ENCODE measurements at places on chromosomes 3 and 15.

DNA sequence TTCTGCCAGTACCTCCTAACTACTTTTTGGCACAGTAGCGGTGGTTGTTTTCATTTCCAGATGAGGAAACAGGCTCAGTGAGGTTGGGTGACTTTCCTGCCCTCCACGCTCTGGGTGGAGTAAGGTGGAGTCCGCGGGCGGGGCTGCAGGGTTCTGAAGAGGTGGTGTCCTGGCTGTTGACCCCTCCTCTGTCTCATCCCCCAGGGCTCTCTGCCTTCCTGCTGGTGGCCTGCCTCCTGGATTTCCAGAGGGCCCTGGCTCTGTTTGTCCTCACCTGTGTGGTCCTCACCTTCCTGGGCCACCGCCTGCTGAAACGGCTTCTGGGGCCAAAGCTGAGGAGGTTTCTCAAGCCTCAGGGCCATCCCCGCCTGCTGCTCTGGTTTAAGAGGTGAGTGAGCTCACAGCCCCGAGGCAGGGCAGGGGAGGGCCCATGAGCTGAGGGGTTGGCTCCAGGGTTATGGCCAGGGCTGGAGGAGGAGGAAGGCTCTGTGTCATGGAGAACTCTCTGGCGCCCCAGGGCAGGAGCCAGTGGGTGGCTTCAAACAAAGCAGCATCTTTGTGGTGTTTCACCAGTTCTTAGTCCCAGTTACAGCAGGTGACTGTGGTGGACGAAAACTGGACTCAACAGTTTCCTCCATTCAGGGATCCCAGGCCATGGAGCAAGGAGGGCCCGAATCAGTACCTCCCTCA is 10.4 kb downstream of the SLC28A1 start:
- DNase-seq, result no peak

DNA sequence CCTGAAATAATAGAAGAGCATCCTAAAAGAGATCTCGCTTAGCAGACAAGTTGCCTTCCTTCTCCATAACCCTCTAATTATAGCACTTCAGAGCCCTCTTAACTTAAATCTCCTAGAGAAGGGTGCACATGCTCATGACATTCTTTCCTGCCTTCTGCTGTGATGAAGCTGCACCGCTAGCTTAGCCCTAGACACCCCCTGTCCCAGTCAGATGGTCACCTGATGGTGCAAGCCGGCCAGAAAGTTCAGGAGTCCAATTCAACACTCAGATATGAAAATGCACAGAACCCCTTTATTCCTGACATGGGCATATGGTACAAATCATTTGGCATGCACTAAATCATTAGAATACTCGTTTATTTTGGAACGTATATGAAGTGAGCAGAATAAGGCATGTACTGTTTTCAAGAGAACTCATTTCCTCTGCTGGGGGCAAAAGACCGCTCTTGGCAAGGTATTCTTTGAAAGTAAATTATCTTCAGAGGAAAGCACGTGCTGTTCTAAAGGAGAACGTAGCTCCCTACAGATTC is 420.4 kb upstream of the PROK2 start:
- DNase-seq, result no peak

- DNase-seq, result no peak
Observed at GRCh38 chr15:86762874-86763273, 683.2 kb downstream of the AGBL1 start.

- no peak for DNase-seq
Observed at GRCh38 chr3:64047787-64048186, 24.5 kb upstream of the PSMD6 start.

DNA sequence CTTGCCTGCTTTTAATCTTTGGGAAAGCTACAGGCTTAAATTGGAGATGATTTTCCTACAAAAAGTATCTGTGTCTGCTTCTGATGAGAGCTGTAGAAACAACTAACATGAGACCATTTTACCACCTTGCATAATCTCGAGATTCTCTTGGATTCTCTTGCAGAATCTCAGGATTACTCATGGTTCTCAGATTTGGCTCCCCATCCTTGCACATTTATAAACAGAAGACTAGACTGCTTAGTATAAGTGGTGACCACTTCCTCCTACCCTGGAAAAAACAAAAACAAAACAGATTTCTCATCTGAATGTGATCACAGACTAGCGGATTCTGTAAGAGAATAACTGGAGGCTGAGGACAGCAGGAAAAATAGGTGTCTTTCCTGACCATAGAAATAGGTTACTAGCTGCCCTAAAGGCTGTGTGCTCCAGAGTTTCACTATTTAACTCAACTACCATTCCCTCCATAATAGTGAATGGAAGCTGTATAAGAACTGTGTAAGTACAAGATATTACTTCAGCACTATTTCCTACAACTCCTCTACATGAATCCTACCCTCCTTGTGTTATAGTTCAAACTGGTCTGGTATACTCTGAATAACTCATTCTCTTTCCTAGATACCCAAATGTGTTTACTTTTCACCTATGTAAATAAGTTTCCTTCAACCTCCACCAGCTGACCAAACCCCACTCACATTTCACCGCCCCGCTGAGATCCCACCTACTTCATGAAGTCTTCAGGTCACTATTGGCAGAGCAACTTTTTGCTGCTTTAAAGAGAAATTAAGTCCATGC is 122.2 kb upstream of the C2CD4B start:
- peak; percentile 5 for DNase-seq

GRCh38 chr15:49832511-49832910 is 211.7 kb downstream of the DTWD1 start:
- DNase-seq, result no peak

DNA sequence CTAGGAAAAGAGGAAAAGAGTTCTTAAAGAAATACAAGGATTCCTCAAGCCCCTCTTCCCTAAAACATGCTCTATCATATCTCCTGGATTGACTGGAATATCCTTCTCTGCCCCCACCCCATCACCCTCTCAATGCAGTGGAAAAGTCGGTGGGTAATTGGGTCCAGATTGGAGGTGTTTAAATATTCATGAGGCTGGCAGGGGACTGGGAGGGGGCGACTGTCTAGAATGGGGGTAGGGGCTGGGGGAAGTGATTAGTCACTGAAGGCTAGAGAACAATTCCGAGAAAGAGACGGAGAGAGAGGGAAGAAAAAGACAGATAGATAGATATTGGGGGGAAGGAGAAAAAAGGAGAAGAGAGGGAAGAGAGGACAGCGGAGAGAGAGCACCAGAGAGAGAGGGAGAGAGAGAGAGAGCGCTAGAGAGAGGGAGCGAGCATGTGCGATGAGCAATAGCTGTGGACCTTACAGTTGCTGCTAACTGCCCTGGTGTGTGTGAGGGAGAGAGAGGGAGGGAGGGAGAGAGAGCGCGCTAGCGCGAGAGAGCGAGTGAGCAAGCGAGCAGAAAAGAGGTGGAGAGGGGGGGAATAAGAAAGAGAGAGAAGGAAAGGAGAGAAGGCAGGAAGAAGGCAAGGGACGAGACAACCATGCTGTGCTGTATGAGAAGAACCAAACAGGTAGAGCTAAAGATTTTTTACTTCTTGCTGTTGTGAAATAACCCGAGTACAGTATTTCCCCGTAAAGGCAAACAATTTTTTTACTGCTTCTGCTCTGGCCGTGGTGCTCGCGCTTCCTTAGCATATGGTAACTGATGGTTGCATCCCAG is at the start of gene GAP43:
Gene GAP43 (plus strand): TSS at position 467 of the 825 bp plus-strand sequence. CDS start 180 bp downstream, at position 647.
- DNase-seq, result peak; percentile 35

GRCh38 chr15:78617076-78617475 is 3.7 kb downstream of the CHRNA3 start:
- no peak for DNase-seq

- no peak for DNase-seq
Observed at GRCh38 chr15:72916897-72917296, 133.3 kb upstream of the ADPGK start.

- no peak for DNase-seq
Observed at GRCh38 chr3:170724599-170725280, 138.9 kb upstream of the SLC7A14 start.

GRCh38 chr3:120077731-120078130 is 16.5 kb downstream of the GSK3B start:
- no peak for DNase-seq

DNA sequence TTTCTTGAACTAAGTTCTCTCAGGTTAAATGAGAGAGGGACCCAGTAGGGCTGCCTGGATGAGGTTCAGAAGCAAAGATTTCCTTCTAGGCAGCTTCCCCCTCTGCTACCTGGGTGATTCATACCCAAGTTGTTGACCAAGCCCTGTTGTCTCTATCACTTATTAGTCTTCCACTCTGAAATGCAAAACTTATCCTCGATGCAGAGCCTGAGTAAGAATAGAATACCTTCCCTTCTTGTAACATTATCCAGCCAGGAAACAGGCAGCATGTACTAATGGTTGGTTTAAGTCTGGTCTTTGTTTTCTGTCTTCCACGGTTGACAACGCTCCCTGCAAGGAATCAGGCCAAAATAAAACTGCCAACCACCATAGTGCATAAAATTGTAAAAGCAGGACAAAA is 377.3 kb downstream of the MECOM start:
- no peak for DNase-seq

GRCh38 chr15:73388256-73388781 is 19.6 kb upstream of the HCN4 start:
- DNase-seq, result no peak

GRCh38 chr15:74243431-74243830 is 7.3 kb downstream of the CCDC33 start:
- no peak for DNase-seq

DNA sequence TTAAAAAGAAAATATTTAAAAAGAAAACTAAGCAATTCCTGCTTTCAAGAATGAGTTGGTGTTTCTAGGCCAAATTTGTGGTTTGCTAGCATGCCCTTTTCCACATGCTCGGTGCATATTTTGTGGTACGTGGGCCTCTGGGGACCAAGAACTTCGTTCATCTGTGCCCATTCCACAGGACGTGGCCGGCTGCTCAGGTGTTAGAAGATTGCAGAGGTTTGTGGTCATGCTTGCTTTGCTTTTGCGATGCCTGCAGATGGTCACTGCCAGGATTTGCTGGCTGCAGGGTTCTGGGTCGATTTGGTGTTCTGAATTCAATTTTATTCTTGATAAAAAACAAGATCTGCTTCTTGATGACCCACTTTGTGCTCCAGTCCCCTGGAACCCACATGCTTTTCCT is 7.5 kb downstream of the PSTPIP1 start:
- DNase-seq, result no peak

DNA sequence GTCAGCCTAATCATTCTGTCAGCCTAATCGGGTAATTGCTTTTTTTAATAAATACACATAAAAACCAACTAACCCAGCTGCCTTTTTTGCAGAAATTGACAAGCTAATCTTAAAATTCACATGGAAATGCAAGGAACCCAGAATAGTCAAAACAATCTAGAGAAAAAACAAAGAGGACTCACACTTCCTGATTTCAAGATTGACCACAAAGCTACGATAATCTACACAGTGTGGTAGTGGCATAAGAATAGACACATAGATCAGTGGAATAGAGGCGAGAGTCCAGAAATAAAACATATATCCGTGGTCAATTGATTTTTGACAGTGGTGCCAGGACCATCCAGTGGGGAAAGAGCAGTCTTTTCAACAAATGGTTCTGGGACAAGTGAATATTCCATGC is 2.4 kb upstream of the C3orf20 start:
- no peak for DNase-seq

DNA sequence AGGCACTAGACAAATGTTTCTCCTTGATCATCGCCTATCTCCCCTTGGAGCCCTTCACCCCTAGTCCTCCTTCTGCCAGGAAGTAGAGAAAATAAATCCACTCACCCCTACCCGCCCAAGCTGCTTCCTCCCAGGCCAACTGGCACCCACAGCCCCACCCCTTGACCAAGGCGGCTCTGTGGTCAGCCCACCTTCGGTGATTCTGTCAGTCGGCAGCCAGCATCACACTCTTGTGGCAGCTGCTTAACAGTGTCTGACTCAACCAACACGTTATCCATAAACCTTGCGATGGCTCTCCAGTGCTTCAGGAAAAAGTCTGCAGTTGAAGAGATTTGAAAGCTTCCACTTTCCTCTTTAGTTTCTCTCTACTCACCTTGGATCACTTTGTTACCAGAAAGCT is 7.6 kb downstream of the SHF start:
- no peak for DNase-seq

DNA sequence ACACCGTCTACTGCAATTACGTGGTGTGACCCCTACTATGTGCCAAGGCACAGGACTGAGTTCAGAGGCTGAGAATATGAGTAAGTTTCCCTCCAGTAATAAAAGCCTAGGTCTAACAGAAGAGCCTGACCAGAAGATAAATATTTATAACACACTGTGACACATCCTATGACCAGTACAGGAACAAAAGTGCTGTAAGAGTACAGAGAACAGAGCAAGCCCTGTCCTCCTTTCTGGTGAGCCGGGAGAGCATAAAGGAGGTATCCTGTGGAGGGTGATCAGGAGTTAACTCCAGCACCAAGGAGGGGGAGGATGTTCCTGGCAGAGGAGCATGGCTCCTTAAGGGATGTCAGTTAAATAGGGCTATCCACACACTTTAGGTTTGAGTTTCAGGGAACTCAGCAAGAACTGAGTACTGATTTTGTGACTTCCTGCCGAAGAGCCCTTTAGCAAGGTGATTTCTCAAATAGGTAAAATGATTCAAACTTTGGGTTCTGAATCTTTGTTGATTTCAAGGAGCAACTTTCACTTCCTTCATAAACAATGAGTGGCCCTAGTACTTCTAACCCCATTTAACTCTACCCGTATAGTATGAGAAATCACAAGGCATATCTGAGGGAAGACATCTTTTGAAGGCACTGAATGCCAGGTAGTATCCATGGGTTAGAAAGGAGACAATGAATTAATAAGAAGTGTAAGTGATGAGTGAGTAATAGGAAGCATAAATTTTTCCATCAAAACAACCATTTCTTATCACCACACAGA is 198.0 kb downstream of the THRB start:
- DNase-seq, result no peak

GRCh38 chr3:134328147-134328591 is 46.1 kb downstream of the AMOTL2 start:
- DNase-seq, result no peak

GRCh38 chr3:20773320-20773984 is 587.4 kb upstream of the SGO1 start:
- no peak for DNase-seq

DNA sequence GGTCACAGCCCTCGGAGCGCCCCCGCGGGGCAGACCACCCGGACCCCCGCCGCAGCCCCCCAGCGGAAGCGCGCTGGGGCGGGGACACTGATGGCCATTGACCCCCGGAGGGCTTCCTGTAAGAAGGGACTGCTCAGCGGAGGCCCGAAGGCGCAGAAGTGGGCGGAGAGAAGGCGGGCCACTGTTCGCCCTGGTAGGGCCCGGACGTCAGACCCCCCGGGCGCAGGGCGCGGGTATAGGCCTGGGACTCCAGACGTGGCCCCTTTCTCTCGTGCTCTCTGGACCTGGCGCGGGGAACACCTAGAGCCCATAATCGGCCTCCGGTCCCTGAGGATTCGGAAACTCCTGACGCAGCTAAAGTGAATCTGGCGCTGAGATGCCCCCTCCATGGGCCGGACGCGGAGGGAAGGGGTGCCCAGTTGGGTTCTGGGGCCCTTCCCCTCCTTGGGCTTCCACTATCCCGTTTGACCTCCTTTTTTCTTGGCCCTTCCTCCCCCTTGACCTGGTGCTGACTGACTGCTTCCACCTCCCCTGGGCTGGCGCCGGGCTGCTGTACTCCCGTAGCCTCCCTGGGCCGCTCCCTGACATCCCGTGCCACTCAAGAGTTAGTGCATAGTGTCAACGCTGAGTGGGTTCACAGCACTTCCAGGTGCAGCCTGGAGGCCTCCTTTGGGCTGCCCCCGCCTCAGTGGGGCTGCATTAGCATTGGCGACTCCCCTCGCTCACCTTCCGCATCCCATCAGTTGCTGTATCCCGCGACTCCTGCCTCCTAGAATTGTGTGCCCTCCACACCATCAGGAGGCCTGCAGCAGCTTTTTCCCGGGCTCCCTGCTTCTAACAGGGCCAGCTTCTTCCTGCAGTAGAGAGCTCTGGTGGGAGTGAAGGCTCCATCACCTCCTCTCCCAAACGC is 694 bp downstream of the ABTB1 start:
- DNase-seq, result no peak

- DNase-seq, result no peak
Observed at GRCh38 chr3:54214845-54215244, 92.5 kb downstream of the CACNA2D3 start.
